Activated naive CD8-positive, alpha-beta T cell treated with anti-CD3 and anti-CD28 coated beads, Interleukin-2, amount 50 U/mL, for 16 hours (primary cell): ENCODE measurements at places on chromosomes 12 and 14.

GRCh38 chr12:41891226-41891625 is 253.4 kb downstream of the GXYLT1 start:
- DNase-seq: no peak

DNA sequence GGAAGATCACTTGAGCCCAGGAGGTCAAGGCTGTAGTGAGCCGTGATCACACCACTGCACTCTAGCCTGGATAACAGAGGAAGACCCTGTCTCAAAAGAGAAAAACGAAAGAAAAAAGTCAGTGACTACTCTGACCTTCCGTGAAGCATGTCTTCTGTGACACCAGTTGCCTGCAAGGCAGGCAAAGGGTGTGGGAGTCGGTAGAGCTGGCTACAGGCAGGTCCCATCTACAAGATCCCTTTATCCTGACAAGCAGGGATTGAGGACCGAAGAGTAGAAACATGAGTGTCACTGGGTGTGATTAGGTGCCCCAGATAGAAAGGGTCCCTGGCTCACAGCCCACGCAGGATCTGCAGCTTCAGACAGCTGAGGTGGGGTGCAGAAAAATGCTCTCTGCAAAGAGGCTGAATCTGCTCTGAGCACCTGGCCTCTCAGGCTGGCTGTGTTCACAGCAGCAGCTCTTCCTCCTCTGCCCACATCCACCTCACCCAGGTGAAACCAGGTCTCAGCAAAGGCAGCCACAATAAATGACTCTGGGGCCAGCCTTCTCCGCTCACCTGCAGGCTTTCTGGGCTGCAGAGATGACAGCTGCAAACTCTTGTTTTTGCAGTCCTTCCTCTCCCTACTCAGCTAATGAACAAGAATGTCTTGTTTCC is 28.6 kb upstream of the HSP90B1 start:
- DNase-seq: no peak

DNA sequence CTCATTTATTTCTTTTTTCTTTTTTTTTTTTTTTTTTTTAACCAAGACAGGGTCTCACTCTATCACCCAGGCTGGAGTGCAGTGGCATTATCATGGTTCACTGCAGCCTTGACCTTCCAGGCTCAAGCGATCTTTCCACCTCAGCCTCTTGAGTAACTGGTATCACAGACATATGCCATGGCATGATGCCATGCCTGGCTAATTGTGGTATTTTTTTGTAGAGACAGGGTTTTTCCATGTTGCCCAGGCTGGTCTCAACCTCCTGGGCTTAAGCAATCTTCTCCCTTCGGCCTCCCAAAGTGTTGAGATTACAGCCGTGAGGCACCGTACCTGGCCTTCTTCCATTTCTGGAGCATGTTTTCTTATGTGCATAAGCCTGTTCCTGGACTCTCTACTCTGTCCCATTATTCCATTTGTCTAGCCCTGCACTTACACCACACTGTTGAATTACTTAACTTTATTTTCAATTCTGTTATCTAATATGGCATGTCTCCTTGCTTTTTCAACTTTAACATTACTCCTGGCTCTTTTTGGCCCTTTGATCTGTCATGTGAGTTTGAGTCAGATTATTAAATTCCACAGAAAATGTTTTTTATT is 47.9 kb upstream of the PTGDR start:
- no peak for DNase-seq

GRCh38 chr12:8950221-8950527 is 729 bp upstream of the M6PR start:
- no peak for DNase-seq

DNA sequence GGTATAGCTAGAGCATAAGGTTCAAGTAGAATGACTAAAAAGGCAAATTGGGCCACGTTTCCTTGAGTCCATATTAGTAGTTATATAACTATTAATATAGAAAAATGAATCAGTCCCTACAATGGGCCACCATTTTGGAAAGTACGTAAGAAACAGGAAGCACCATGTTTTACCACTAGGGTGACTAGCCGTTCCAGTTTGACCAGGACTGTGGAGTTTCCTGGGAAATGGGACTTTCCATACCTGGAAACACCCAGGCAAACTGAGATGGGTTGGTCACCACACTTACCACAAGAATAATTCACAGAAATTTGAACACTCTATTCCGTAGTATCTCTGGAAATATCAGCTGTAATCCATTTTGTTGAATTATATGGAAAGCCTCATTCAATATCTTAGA is 2.1 kb upstream of the MAGOHB start:
- DNase-seq: no peak

GRCh38 chr14:51566831-51567582 is 84.7 kb upstream of the FRMD6 start:
- no peak for DNase-seq

DNA sequence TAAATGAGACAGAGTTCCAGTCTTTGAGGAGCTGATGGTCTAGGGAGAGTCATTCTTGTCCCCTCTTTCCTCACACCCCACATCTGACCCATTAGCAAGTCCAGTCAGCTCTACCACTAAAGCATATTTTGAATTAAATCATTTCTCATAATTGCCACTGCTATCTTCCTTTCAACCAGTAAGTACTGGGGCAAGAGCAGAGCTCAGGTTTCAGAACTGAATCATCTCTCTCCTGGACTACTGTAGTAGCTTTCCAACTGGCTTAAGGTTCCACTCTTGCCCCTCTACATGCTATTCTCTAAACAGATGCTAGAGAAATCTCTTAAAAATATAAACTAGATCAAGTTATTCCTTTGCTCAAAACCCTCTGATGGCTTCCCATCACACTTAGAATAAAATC is 218.3 kb downstream of the TTC6 start:
- no peak for DNase-seq

- DNase-seq: no peak
These were observed 11.8 kb downstream of the MYL2 start for GRCh38 chr12:110908377-110909152.

- no peak for DNase-seq
These were observed 166.0 kb downstream of the NAV3 start for GRCh38 chr12:77996670-77997069.

- no peak for DNase-seq
These were observed 1.5 kb upstream of the OTX2 start for GRCh38 chr14:56811593-56812363.

DNA sequence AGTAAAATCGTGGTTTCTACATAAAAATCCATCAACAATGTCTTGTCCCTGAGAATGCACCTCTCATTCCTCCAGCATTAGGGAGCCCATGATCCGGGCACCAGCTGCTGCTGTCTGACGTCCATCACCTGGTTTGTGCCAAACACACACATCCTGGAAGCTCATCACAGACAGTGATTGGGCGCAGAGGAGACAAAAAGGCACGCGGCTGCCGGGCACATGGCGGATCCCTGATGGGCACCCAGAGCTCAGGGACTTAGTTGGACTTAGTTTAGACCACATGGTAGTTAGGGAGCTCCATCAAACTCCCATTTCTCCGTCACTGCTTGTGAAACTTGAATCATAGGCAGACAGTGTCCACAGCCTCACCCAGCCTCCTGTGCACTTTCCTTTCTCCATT is 1059.3 kb downstream of the TMEM121 start:
- no peak for DNase-seq

- no peak for DNase-seq
These were observed at the start of gene CD9 for GRCh38 chr12:6200256-6201212. Gene CD9, plus strand, starts transcription at chr12:6200400. Its CDS starts 100 bp downstream, at chr12:6200500.

DNA sequence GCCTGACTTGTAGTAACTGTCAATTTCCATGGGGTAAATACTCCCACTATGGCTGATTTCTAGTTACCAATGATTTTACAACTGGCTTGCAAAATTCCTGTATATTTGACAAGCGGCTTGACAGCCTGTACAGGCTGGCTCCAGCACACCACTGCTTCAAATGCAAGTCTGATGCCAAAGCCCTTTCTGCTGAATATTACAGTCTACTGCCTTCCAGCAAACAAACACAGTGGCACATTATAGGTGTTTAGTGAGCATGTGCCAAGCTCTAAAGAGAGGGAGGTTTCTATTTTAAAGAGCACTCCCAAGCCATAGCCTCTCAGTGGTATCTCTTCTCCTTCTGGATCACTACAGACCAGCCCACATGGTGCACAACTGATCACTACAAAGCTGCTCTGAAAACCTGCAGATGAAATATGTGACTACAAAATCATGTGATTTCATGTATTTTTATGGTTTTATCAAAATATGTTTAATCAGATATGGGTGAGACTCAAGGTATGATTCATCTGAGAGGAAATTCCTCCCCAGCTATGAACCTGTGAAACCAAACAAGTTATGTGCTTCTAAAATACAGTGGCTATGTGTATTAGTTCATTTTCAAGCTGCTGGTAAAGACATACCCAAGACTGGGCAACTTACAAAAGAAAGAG is 101.5 kb downstream of the RPAP3 start:
- DNase-seq: no peak

DNA sequence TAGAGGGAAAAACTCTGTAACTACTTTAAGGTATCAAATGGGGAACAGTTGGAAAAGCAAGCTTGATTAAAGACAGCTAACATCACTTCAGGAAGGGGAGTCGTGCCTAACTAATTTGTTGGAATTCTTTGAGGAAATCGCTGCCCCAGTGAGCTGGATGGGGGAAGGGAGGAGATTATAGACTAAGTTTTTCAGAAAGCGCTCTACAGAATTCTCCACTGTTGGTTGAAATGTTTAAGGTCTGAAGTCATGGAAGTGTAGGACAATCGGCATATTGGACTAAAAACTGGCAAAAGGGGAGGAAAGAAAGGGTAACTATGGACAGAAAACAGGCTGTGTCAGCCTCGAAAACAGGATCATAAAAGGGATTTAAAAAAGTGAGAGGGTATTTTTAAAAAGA is 229.9 kb upstream of the HMGA2 start:
- DNase-seq: no peak

DNA sequence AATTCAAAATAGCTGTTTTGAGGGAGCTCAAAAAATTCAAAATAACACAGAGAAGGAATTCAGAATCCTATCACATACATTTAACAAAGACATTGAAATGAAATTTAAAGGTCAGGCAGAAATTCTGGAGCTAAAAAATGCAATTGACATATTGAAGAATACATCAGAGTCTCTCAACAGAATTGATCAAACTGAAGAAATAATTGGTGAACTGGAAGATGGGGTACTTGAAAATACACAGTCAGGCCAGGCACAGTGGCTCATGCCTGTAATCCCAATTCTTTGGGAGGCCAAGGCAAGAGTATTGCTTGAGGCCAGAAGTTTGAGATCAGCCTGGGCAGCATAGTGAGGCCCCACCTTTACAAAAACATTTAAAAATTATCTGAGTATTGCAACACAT is 34.1 kb upstream of the DHRS7 start:
- no peak for DNase-seq

- DNase-seq: no peak
These were observed 81.8 kb upstream of the KITLG start for GRCh38 chr12:88662093-88662492.

GRCh38 chr14:74085828-74086227 is 1.1 kb downstream of the LIN52 start:
- no peak for DNase-seq

DNA sequence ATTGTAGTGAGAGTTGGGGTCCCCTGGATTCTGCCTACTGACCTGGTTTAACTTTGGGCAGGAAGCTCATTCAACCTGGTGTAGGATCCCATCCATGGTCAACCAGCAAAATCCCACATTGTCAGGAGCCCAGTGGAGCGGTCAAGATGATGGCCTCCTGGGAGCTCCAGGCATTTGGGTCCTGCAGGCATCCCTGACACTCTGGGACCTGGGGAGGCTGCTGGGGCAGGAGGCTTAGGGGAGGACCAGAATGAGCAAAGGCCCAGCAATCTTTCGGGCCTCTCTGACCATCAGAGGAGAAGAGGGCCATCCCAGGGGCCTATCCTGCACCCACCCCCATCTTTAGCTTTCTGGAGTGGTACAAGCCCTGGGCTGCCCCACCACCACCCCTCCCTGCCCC is 104.0 kb downstream of the PRMT8 start:
- DNase-seq: no peak

DNA sequence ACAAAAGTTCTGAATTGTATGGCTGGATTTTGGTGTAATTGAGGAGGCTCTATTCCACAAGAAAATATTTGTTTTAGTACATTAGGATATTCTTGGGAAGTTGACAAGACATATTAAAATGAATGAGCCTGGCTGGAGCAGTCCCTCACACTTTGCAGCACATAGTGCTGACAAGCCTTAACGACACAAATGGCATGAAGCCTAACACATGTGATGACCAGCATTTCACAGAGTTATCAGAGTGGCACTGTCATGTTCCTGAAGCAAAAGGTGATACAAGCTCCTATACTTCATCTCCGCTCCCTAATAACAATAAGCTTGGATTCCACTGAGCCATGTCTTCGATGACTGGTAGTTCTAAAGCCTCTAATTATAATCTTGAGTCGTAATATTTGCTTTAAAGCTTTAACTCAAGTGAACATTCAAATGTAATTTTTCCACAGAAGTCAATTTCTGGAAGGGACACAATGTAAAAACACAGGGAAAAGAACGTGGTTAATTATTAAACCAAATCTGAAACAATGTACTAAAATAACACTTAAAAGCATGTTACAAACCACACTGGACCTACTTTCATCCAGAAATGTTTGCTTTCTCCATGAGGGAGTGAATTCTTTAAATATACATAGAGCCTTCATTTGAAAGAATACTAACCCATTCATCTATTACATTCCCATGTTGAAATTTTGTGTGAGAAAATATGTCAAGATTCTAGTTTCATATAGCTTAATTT is 49.6 kb downstream of the GRIP1 start:
- DNase-seq: no peak

DNA sequence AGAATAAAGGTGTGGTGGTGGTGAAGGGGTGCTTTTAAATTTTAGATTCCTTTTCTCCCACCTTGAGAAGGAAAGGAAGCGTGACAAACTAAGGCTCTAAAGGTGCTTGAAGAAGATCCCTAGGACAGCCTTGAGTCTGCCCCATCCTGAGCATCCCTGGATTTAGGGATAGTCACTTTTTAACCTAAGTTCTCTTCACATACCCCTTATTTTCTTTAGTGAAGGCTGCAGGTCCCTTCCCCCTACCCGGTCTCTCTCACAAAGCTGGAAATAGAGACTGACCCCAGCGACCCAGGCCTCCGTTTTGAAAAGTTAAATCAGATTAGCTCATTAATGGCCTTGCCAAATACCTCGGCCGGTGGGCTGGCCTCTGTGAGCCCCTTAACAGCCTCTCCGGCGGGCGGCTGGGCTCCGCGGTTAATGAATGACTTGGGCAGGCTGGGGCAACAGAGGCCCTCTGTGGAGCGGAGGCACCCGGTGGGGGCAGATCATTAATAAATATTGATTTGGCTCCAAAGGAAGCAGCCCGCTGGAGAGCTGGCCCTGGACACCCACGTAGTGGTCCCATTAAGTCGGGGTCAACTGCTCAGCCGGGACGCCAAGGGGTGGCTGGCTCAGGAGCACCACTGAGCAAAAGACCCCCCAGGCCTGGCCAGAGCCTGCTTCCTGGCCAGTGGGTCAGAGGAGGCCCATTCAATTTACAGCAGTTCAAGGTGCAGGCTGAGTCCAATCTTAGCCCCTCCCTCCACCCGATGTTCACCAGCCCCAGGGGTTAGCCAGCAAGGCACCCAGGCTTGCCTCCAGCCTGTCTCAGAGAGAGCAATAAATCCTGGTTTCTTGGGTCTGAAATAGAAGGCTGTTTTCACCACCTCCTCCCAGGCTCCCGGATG is 31.8 kb downstream of the PAH start:
- no peak for DNase-seq

GRCh38 chr12:69039911-69040310 is 106.9 kb upstream of the CPM start:
- DNase-seq: no peak

GRCh38 chr14:75417674-75418073 is 10.1 kb upstream of the JDP2 start:
- DNase-seq: no peak
